ENCODE measurements at places on chromosomes 2 and 18.

- no peak for DNase-seq
Observed at GRCh38 chr18:27372386-27372785, 187.3 kb upstream of the CHST9 start.

GRCh38 chr2:143545059-143545948 lies 416.1 kb downstream of the ARHGAP15 start:
- peak; percentile 70 for DNase-seq

GRCh38 chr2:237540223-237540775 lies 26.1 kb upstream of the PRLH start:
- DNase-seq: no peak

- DNase-seq: no peak
Observed at GRCh38 chr2:168189835-168190569, 57.4 kb downstream of the STK39 start.

DNA sequence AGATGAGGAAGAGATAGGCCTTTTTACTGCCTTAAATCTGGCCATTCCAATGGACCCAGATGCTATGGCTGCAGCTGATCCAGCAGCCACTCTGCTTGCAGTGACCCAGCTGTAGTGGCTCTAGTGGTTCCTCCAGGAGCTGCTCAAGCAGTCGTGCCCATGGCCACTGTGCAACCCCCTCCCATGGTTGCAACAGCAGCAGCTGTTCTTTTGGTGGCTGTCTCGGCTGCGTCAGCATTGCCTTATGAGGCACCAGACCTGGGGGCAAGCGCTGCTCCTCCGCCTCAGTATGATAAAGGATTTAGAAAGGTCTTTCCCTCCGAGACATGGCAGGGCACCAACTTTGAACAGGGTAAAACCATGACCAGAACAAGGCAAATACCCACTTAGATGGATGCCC lies 384.9 kb upstream of the DCC start:
- DNase-seq: no peak

GRCh38 chr2:176579608-176580007 lies 310.4 kb downstream of the MTX2 start:
- no peak for DNase-seq

DNA sequence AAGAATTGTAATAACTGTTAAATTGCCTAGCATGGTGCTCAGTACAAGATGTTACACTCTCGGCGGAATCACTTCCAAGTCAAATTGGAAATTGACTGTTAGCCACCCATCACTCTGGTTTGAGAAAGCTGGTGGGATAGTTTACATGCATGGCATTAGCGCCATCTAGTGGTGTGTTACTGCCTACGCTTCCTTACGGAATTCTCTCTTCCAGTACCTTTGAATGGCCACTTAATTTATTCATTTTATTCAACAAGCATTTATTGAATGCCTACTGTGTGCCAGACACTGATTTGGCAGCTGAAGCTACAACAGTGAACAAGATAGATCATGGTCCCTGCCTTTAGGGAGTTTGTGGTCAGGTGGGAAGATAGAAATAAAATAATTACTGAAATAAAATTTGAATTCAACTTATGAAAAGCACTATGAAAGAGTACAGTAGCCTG lies 171.2 kb downstream of the TMEM247 start:
- peak; percentile 90 for DNase-seq

DNA sequence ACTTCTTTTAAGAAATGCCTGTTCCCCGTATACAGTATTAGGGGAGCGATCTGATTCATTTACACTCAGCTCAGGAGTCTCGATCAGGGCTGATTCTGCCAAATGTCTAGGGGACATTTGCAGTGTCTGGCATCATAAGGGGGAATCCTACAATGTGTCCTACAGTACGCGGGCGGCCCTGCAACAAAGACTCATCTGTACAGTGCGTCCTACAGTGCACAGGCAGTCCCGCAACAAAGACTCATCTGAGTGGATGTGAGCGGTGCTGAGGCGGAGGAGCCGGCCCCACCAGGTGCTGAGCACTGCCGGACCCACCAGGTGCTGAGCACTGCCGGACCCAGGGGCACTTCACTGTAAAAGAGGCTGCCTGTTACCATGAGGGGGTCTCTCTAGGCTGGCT lies 102.5 kb downstream of the FAM210A start:
- no peak for DNase-seq

- no peak for DNase-seq
Observed at GRCh38 chr2:182621810-182622209, 94.2 kb upstream of the DNAJC10 start.

DNA sequence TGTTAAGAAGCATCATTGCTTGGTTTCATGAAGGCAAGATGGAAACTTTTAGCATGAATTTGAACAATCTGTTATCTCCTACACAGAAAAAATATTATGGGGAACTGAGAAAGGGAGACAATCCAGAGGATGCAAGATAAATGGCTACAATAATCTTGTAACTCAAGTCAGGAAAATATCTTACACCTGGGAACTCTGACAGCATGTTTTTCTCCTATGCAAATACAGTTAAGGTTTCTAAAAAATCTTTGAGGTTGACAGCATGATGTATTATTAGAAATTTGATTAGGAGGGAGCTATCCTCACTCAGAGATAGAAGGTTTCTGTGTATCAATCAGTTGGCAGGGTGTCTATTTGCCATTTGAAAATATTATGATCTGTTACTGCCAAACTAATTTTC lies 75.6 kb downstream of the GPD2 start:
- no peak for DNase-seq

GRCh38 chr2:74721316-74721715 lies 67.3 kb downstream of the SEMA4F start:
- DNase-seq: no peak

DNA sequence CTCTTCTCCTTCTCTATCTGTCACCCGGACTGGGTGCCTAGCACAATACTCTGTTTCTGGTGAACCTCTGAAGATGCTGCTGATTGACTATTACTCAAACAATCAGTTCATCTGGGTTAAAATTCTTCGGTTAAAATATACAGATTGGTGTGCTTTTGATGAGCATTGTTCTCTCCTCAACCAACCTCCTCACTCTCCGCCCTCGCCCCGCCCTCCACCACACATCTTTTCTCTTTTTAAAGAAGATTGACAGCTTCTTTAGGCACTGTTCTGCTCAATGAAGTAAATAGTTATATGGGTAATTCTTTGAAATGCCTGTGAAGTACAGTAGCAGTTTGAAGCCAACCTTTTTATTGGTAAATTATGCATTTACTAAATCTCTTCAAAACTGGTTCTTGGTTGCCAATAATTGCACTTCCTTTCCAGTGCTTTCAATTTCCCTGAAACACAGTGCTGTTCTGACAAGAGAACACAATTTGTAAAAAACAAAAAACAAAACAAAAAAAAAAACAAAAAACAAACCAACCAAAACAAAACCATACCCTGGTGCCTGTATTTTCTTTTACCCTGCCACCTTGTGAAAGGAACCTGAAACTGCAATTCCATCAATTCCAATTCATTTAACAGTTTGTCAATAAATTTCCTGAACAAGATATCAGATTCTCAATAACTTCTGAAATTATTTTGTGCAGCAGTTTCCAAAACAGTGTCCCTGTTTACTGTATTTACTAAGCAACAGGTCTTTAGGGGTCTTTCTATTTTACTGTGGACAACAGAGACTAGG lies 188.6 kb downstream of the LRP1B start:
- DNase-seq: no peak

GRCh38 chr2:31268344-31268743 lies 34.4 kb downstream of the EHD3 start:
- no peak for DNase-seq

DNA sequence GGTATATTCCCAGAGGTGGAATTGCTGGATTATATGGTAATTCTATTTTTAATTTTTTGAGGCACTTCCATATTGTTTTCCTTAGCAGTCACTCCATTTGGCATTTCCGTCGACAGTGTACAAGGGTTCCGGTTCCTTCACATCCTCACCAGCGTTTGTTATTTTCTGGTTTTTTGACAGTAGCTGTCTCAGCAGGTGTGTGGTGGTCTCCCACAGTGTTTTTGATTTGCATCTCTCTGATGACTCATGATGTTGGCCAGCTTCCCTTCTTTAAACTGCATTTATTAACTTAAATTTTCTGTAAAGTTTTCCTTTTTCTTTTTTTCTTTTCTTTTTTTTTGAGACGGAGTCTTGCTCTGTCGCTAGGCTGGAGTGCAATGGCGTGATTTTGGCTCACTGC lies 19.7 kb downstream of the SH3BP4 start:
- DNase-seq: no peak

DNA sequence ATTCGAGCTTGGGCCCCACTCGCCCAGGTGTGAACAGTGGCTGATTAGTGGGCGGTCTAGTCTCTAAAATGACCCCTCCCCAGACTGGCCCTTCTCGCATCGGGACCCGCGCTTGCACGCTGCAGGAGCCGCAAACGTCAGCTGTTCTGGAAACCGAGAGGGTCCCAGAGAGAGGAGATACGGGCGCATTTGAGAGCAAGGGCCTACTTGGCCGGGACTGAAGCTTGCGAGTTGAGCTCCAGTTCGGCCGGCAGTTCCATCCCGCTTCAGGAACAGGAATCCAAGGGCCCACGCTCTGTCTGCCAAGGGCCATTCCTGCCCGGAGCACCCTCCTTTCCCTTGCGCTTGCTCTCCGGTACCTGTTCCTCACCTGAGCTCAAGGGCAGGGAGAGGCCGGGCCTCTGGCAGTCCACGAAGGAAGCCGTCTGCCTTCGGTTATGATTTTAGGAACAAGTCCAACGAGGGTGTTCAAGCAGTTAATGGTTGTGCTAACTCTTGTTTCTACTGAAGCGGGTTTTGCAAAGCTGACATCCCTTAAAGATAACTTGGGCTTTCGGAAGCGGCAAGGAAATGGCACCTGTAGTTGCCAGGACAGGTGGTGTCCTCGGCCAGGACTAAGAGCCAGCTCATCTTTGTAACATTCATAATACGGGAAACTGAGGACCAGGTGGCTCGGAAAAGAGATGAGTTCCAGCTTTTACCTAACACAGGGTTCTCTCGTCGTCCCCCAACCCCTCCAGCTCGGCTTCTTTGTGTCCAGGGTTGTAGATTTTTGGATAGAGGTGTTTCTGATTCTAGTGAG lies 3.9 kb upstream of the DLX1 start:
- peak; percentile 65 for DNase-seq

DNA sequence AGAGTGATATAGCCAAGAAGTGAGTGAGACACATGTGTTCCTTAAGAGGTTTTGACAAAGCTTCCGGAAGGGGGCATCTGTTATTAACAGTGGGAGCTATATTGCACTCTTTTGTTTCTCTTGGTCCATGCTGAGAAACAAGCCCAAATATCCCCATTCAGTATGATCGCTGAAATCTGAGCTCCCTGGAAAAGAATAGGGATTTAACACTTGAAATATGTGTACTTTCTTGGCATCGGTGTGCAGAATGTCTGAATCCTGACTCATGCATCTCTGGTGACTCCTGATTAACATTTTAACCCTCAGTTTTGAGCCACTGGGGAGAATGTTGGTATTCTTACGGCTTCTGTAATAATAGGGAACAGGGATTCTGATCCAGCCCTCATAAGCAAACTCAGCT lies 448.1 kb downstream of the TSN start:
- DNase-seq: no peak

DNA sequence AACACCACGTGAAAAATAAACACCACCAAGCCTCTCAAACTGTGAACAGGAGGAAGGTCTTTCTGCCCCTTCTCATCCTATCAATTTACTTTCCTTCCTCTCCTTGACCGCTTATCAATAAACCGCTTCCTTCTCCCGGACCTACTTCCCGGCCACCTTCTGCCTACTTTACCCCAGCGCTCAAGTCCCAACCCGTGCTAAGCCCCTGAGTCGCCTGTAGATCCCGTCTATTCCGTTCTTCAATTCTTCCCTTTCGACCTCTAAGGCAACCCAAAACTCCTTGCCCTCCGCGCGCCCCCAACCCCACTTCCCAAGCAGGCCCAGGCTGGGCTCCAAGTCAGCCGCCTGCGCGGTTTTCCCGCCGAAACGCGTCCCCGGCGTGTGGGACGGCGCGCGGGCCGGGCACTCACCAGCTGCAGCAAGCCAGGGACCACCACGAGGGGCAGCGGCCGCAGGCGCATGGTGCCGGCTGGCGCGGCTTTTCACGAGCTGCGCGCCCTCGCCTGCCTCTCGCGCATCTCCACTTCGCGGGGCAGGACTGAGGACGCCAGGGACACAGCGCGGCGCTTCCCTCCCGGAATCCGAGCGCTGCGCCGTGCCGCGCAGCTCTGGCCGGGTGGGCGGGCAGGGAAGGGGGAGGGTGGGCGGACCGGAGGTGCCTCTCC lies at the start of gene NXPH2:
TSS of gene NXPH2 (minus strand) at position 610 of the 665 bp plus-strand sequence. CDS start at position 461, 149 bp downstream.
- DNase-seq: no peak

DNA sequence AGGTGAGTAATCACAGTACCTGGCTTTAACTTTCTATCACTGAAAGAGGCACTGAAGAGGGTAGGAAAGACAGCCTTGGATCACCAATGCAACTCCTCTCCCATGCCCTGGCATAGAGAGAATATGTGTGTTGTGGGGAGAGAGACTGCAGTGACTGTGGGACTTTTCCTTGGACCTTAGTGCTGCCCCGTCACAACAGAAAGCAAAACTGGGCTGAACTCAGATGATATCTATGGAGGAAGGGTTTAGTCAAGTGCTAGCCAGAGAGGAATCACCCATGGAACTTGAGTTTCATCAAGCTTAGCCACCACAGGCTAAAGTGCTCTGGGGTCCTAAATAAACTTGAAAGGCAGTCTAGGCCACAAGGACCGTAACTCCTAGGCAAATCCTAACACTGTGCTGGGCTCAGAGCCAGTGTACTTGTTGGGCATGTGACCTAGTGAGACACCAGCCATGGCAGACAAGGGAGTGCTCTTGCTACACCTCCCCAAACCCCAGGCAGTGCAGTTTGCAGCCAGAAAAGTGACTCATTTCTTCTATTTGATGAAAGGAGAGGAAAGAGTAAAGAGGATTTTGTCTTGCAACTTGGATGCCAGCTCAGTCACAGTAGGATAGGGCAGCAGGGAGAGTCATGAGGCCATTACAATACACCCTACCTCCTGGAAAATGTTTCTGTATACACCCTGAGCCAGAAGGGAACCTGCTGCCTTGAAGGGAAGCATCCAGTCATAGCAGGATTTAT lies 105.8 kb upstream of the SPOPL start:
- no peak for DNase-seq

DNA sequence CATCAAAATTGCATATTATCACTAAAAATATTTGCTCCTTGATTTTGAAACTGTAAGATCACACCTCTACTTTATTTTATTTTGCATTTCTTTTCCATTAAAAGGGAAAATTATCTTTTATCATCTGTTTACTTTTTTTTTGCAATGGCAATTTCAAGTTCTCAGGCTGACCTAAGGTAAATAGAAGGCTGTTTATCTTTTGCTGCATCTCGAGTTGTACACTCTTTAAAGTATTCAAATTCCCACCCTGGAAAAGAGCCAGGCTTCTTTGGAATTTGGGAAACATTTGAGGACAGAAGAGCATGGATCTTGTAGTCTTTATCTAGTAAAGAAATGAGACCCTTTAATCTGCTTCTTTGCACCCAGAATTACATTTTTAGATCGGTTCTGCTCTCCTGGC lies 645.7 kb downstream of the SLC4A3 start:
- DNase-seq: no peak

DNA sequence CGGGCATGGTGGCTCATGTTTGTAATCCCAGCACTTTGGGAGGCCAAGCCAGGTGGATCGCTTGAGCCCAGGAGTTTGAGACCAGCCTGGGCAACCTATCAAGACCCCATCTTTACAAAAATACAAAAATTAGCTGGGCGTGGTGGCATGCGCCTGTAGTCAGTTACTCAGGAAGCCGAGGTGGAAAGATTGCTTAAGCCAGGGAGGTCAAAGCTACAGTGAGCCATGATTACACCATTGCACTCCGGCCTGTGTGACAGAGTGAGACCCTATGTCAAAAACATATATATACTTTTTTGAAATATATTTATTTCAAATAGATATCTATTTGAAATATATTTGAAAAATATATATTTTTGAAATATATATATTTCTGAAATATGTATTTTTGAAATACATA lies 10.9 kb downstream of the OSBPL1A start:
- no peak for DNase-seq

GRCh38 chr2:113967272-113967671 lies 77.4 kb downstream of the ACTR3 start:
- DNase-seq: no peak
